Astrocyte (in vitro differentiated cells and primary cell): ENCODE measurements at places on chromosomes 6 and 20. TPM values are rescaled to one million over a fixed set of nuclear protein-coding genes. Genes with fewer than 3 reads are reported as not detected.
A peak's percentile ranks its signal among the peaks of the same experiment; 100 is the strongest.

DNA sequence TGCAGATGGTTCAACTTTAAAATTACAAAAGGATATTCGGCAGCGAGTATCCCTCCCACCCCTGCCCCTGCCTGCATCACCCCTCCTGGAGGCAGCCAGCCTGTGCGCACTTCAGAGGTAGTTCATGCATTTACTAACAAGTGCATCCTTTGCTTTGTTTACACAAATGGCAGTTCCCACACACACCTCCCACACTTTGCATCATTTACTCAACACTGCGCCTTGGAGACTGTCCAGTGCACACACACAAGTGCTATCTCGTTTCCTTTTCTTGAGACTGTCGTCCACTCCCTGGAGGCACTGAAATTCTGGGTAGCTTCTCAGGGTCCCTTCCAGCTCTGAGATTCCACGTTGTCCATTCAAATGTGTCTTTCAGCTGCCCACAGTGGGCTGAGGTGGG, 53.1 kb upstream of the VSX1 start:
- H3K4me3 ChIP-seq, result no peak overlapping the region
- DNase-seq, result no peak
- H3K27ac ChIP-seq, result no peak overlapping the region
- no peaks in the 10 kb centered on the region for H3K36me3 ChIP-seq
- H3K4me1 ChIP-seq, result peaks cover 13% of the 10 kb centered on the region

DNA sequence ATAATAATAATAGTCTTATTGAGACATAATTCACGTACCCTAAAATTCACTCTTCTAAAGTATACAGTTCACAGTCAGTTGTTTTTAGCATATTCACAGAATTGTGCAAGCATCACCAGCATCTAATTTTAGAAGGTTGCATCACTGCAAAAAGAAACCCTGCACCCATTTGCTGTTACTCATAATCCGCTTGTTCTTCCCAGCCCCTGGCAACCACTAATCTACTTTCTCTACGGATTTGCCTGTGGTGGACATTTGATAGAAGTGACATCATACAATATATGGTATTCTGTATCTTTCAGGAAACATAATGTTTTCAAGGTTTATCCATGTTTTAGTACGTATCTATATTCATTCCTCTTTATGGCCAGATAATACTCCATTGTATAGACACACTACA, 41.5 kb upstream of the FAM184A start:
- DNase-seq, result peak; percentile 70
- H3K36me3 ChIP-seq, result no peaks in the 10 kb centered on the region
- H3K4me3 ChIP-seq, result no peak overlapping the region
- no peak overlapping the region for H3K27ac ChIP-seq
- no peaks in the 10 kb centered on the region for H3K4me1 ChIP-seq

GRCh38 chr6:146881228-146882181, 282.7 kb downstream of the ADGB start:
- H3K36me3 ChIP-seq, result no peaks in the 10 kb centered on the region
- H3K4me1 ChIP-seq, result no peaks in the 10 kb centered on the region
- no peak overlapping the region for H3K4me3 ChIP-seq
- DNase-seq, result no peak
- no peak overlapping the region for H3K27ac ChIP-seq

GRCh38 chr6:8658416-8658815, 223.1 kb upstream of the SLC35B3 start:
- no peak for DNase-seq
- H3K4me1 ChIP-seq, result no peaks in the 10 kb centered on the region
- no peaks in the 10 kb centered on the region for H3K36me3 ChIP-seq
- no peak overlapping the region for H3K4me3 ChIP-seq
- H3K27me3 ChIP-seq, result no peaks in the 10 kb centered on the region

GRCh38 chr6:134063121-134063965, 10.9 kb upstream of the SLC2A12 start:
- peaks cover 18% of the 10 kb centered on the region for H3K4me1 ChIP-seq
- no peaks in the 10 kb centered on the region for H3K27me3 ChIP-seq
- H3K36me3 ChIP-seq, result no peaks in the 10 kb centered on the region
- no peak overlapping the region for H3K27ac ChIP-seq

- H3K27ac ChIP-seq, result no peak overlapping the region
- H3K4me1 ChIP-seq, result no peaks in the 10 kb centered on the region
These were observed 33.2 kb upstream of the SNX9 start for GRCh38 chr6:157789861-157790260.

DNA sequence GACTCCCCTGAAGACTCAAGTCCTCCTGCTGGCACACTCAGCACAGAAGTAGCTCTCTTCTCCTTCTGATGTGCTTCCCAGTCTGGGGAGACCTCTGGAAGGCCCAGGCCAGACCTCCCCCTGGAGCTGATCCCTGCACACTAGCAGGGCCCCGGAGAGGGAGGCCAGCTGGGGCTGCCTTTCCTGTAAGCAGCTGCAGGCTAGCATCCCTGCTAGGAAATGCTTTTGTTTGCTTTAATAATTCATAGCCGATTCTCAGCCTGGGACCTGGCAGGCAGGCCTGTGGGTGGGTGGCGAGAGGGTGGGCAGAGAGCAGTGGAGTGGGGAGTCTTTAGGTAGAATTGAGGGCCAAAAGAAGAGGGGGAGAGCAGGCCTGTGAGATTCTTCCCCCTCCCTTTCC, 5.2 kb downstream of the EBF4 start:
- peaks cover 43% of the 10 kb centered on the region for H3K27me3 ChIP-seq
- no peaks in the 10 kb centered on the region for H3K4me1 ChIP-seq
- no peak overlapping the region for H3K27ac ChIP-seq

- H3K27me3 ChIP-seq, result no peaks in the 10 kb centered on the region
- DNase-seq, result no peak
- no peak overlapping the region for H3K4me3 ChIP-seq
- no peaks in the 10 kb centered on the region for H3K4me1 ChIP-seq
- no peak overlapping the region for H3K27ac ChIP-seq
These were observed 8.5 kb upstream of the MCM3 start for GRCh38 chr6:52293067-52293466.

GRCh38 chr6:152836523-152836922, 85.9 kb downstream of the VIP start:
- DNase-seq, result no peak
- H3K4me1 ChIP-seq, result no peaks in the 10 kb centered on the region
- H3K27me3 ChIP-seq, result no peaks in the 10 kb centered on the region
- no peak overlapping the region for H3K27ac ChIP-seq
- H3K36me3 ChIP-seq, result no peaks in the 10 kb centered on the region
- no peak overlapping the region for H3K4me3 ChIP-seq

DNA sequence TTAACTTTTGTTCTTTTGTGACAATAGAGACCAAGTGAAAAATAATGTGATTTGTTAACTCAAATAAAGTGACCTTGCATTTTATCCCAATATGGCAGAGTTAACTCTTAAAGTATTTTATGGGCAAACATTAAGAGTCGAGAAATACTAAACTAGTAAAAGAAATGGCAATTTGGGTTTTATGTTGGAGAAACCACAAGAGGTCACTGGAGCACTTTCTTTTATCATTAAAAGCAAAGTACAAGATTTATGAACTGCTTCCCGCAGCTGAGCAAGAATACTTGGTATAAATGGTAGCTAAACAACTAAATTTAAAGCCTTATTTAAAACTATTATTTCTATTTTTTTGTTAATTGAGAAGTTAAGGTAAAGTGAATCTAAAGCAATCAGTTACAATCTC, 33.5 kb upstream of the MCM9 start:
- no peaks in the 10 kb centered on the region for H3K36me3 ChIP-seq
- no peaks in the 10 kb centered on the region for H3K4me1 ChIP-seq
- H3K27ac ChIP-seq, result no peak overlapping the region

GRCh38 chr6:91352878-91353277, 766.0 kb upstream of the MAP3K7 start:
- no peaks in the 10 kb centered on the region for H3K36me3 ChIP-seq
- no peak for DNase-seq
- no peaks in the 10 kb centered on the region for H3K4me1 ChIP-seq
- no peaks in the 10 kb centered on the region for H3K27me3 ChIP-seq
- no peak overlapping the region for H3K4me3 ChIP-seq

DNA sequence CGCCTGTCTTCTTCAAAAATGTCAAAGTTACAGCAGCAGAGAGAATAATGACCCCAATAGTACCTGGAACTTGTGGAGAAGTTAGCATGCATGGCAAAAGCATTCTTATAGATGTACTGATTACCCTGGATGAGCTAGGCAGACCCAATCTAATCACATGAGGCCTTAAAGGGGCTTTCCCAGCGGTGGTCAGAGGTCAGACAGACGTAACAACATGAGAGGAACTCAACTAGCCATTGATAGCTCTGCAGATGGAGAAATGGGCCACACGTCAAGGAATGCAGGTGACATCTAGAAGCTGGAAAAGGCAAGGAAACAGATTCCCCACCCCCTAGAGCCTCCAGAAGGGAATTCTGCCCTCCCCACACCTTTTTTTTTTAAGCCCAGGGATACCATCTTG, 156.8 kb upstream of the ARID1B start:
- no peaks in the 10 kb centered on the region for H3K4me1 ChIP-seq
- no peak for DNase-seq
- H3K27ac ChIP-seq, result no peak overlapping the region

DNA sequence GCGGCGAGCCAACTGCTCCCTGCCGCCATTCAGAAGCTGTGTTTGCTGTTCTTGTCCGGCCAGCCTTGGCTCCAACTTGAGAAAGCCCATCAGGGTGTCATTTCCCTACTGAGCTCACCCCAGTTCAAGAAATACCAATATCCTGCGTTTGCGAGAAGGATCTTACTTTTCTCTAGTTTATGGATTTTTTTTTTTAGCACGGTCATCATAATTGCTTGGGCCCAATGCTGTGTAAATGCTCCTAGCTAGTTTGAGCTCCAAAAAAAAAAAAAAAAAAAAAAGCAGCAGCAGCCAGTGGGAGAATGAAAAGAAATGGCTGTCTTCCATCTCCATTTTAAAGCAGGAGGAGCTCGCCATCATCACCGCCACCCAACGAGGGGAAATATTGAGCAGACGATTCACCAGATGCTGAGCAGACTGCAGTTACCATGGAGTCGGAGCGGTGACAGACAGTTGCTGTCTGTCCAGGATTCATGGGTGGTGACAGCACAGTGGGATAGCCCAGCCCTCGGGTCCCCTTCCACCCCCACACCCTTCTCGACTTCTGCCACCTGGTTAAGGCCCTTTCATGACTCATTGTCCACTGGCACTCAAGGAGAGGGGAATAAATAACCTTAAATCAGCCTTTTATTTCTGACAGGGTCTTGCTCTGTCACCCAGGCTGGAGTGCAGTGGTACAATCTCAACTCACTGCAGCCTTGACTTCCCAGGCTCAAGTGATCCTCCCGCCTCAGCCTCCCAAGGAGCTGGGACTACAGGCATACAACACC, 132.4 kb upstream of the SNX9 start:
- H3K4me1 ChIP-seq, result no peaks in the 10 kb centered on the region
- H3K27ac ChIP-seq, result no peak overlapping the region
- peaks cover 19% of the 10 kb centered on the region for H3K27me3 ChIP-seq
- DNase-seq, result no peak
- no peaks in the 10 kb centered on the region for H3K36me3 ChIP-seq

DNA sequence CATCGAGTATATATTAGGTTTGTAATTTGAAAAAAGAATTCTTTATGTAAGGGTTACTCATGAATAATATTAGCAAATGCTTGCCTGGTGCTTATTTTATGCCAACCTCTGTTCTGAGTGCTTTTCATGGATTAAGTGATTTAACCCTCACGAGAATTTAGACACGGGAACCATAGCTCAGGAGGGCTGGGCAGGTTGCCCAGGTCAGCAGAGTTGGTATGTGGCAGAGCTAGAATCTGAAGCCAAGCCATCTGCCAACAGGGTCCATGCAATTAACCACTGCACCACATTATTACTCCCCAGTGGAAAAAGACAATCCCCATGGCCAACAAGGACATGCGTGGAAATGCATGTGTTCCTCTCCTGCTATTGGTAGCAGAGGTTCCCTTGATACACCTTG, 345.6 kb downstream of the CDC5L start:
- H3K27ac ChIP-seq, result no peak overlapping the region
- no peaks in the 10 kb centered on the region for H3K36me3 ChIP-seq
- H3K4me1 ChIP-seq, result peaks cover 11% of the 10 kb centered on the region
- DNase-seq, result no peak
- H3K27me3 ChIP-seq, result peaks cover under 1% of the 10 kb centered on the region
- no peak overlapping the region for H3K4me3 ChIP-seq

DNA sequence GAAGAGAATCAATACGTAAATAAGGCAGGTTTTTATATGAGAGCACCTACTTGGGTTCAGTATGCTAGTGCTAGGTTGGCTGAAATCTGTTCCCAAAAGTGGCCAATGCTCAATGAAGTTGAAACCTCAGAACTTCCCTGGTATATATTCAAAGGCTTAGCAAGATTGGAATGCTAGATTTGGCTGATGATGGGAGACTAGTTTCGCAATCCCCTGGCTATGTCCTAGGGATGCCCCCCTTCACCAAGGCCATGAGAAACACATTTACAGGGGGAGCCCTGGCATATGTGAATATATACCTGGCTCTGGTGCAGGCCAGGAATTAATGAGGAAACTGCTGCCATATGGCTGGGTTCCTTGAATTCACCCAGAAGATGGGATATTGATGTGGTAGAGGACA, 142.4 kb upstream of the C6orf118 start:
- H3K27me3 ChIP-seq, result no peaks in the 10 kb centered on the region
- no peaks in the 10 kb centered on the region for H3K4me1 ChIP-seq
- no peaks in the 10 kb centered on the region for H3K36me3 ChIP-seq
- no peak overlapping the region for H3K4me3 ChIP-seq
- no peak overlapping the region for H3K27ac ChIP-seq
- no peak for DNase-seq

GRCh38 chr6:28125401-28125800, 992 bp downstream of the ZSCAN16 start:
- no peak overlapping the region for H3K27ac ChIP-seq
- no peak for DNase-seq
- H3K4me3 ChIP-seq, result no peak overlapping the region
- no peaks in the 10 kb centered on the region for H3K4me1 ChIP-seq
- no peaks in the 10 kb centered on the region for H3K27me3 ChIP-seq
- peaks cover 16% of the 10 kb centered on the region for H3K36me3 ChIP-seq

- H3K27me3 ChIP-seq, result no peaks in the 10 kb centered on the region
- H3K4me1 ChIP-seq, result no peaks in the 10 kb centered on the region
- no peaks in the 10 kb centered on the region for H3K36me3 ChIP-seq
- no peak for DNase-seq
These were observed 9.1 kb downstream of the TMEM181 start for GRCh38 chr6:158569036-158569435.

- peak; percentile 14 for DNase-seq
- H3K4me1 ChIP-seq, result peaks cover 20% of the 10 kb centered on the region
- no peaks in the 10 kb centered on the region for H3K27me3 ChIP-seq
These were observed 609 bp downstream of the OGFRL1 start for GRCh38 chr6:71289039-71289801.

DNA sequence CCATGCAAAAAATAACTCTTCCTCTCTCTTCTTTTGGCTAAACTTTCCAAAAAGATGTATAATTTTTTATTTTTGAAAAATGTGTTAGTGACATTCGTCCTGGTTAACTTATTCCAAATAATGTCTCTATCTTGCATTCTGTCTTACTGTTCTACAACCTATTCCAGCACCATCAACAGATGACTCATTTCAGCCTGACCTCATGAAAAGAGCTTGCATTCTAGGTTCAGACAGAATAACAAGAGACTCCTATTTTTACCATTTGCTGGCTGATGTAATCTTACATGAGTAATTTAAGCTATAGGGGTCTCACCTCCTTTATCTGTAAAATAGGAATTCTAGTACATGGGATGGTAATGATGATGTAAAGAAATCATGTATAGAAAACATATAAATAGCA, 109.0 kb downstream of the FUT9 start:
- no peak overlapping the region for H3K27ac ChIP-seq
- H3K4me1 ChIP-seq, result no peaks in the 10 kb centered on the region
- DNase-seq, result peak; percentile 12
- no peak overlapping the region for H3K4me3 ChIP-seq

Gene THBS2
- 135 and 260 TPM in 2 replicates for total RNA-seq

Gene C20orf202
- not detected in 2 replicates for total RNA-seq

Gene CCND3
- 64.8 and 69.9 TPM in 2 replicates for total RNA-seq

Gene IMPG1
- not detected in 2 replicates for total RNA-seq

Gene KIF13A
- total RNA-seq, result 38.1 and 38.4 TPM in 2 replicates

Gene CAGE1
- total RNA-seq, result 0.10 and 0.30 TPM in 2 replicates

Gene CCN6
- not detected in 2 replicates for total RNA-seq
